T-helper 22 cell (primary cell): ENCODE measurements at places on chromosomes 1 and 21.

DNA sequence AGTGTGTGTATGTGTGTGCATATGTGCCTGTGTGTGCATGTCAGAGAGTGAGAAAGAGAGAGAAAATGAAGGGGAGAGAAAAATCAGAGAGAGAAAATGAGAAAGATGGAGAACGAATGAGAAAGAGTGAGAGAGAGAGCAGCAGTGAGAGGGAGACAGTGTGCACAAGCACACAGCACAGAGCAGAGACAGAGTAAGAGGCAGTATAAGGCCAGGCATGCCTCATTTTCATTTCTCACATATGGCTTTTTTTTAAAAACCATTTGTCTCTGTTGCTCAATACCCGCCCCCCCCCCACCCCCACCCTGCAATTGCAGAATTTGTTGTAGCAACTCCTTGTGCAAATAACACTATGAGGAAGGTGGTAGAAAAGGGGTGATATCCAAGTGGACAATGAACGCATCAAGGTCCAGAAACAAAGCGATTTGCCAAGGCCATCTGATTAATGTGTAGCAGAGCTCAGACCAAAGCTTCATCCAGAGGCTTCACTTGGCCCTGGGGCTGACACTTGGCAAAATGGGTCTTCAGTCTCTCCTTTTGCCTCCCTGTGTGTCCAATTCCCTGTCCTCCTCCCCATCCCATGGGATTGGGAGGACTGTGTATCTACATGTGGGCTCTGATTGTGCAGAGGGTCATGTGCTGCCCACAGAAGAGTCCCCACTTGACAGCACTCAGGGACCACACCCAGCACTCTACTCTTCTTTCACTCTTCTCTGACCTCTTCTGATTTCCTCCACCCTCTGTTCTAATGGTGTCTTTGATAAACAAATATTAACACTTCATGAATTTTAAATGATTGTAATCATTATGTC, 38.9 kb upstream of the HSD3B1 start:
- no peak for DNase-seq

DNA sequence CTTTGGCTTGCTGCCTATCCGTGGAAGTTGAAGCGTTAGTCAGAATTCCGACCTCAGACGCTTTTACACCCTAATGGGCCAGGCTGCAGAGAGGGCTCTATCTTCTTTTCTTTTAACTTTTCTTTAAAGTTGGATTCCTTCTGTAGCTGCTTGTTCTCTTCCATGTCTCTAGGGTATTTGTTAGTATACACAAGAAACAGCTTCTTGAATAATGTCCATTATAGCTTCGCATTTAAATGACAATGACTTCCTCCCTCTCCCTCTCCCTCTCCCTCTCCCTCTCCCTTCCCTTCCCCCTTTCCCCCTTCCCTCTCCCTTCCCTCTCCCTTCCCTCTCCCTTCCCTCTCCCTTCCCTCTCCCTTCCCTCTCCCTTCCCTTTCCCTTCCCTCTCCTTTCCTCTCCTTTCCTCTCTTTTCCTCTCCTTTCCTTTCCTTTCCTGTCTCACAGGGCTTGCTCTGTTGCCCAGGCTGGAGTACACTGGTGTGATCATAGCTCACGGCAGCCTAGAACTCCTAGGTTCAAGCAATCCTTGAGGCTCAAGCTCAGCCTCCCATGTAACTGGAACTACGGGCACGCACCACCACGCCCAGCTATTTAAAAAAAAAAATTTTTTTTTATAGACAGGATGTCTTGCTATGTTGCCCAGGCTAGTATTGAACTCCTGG, 33.0 kb downstream of the RIPPLY3 start:
- no peak for DNase-seq

GRCh38 chr21:23223882-23224281, 2225.7 kb downstream of the NCAM2 start:
- no peak for DNase-seq

DNA sequence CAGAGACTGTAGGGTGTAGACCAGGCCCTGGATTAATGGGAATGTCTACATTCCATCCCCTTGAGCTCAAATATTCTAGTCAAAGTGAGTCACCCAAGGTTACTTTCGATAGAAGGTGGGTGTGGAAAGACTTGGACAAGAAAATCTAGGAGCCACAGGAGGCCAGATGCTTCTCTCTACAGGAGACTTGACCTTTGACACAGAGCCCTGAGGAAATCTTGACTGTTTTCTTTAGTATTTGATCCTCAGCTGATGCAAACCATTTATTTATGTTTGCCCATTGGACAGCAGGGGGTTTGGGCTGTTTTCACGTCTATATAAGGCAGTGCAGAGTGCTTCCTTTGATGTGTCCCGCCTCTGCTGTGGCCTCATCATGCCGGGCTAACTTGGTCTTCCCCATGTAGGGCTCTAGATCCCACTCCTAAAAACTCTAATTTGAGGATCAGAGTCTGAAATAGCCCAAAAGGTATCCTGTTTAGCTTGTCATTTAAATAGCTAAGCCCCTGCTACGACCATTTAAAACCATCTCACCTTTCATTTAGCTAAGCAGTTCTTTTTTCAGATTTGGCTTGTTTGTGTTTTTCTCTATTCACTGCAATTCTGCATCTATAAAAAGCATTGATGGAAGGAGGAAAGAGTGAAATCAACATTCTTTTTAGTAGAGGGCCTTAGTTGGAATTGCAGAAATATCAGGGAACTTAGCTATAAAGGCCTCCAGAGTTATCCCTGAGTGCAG, 15.5 kb upstream of the MAP3K7CL start:
- DNase-seq: no peak

DNA sequence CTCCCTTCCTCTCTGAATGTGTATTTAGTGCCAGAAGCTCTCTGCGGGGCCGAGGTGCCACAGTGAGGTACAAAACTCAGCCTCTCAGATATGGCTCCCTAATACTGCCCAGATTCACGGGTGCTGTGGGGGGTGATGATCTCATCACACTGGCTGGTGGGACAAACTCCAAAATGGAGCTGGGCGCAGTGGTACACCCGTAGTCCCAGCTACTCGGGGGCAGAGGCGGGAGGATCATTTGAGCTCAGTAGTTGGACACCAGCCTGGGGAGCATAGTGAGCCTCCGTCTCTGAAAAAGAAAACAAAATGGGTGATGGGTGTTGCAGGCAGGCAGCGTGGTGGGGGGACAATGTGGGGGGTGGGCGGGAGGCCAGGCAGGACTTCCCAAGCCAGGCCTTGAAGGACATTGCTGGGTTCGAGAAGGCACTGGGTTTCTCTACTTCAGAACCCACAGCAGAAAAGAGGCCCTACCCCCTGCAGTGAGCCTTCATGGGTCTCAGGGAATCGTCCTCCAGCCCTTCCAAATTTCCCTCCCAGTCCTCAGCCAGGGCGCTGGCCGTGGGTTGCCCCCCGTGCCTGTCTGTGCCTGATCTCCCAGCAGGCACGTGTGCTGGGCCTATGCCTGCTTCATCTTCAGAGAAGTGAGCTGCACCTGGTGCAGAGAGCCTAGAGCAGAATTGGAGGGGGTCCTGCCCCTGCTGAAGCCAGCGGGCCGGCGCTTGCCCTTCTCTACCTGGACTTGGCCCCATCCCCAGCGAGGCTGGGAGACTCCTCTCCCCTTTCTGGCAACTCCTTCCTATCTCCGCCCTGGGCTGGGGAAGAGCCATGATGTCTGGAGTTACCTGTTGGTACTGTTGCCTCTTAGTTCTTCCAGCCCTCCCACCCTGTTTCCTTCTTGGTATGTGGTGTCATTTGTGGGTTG, 14.0 kb downstream of the H6PD start:
- no peak for DNase-seq

GRCh38 chr1:8384577-8384976, 66.7 kb downstream of the SLC45A1 start:
- DNase-seq: no peak

DNA sequence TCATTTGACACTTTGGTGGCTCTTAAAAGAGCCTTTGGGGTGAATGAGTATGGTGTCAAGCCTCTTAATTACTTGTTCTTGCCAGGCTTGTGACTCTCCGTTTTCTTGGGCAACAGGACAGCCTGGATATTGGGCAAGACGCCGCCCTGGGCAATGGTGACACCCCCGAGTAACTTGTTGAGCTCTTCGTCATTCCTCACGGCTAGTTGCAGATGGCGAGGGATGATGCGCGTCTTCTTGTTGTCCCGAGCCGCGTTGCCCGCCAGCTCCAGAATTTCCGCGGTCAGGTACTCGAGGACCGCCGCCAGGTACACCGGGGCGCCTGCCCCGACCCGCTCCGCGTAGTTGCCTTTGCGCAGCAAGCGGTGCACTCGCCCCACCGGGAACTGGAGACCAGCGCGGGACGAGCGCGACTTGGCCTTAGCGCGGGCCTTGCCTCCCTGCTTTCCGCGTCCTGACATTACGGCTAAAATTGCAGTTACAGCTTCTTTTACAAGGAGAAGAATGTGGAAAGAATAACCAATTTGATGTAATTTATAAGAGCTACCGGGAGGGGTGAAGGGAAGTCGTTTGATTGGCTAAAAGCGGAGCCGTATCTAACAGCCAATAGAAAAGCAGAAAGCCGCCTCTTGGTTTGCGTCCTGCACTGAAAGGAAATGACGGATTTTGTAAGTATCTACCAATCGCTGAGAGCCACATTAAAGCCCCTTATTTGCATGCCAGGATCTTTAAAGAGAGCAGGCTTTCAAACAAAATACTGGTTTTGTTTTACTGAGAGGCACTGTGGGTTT, 11.7 kb upstream of the BOLA1 start:
- peak; percentile 77 for DNase-seq

DNA sequence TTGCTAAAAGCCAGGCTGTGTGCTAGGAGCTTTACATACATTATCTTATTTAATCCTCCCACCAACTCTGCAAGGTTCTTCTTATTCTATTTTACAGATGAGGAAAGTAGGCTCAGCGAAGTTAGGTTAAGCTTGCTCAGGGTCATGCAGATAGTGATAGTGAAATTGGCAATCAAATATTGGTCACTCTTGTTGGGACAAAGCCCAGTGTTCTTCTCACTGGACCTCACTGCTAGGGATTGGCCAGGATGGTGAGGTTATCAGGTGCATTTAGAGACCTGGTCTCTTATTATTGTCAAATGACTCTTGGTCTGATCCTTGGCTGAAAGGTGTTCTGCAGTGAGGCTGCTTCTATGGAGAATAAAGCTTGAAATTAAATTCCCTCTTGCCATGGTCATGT, 145.1 kb downstream of the CNIH3 start:
- no peak for DNase-seq

DNA sequence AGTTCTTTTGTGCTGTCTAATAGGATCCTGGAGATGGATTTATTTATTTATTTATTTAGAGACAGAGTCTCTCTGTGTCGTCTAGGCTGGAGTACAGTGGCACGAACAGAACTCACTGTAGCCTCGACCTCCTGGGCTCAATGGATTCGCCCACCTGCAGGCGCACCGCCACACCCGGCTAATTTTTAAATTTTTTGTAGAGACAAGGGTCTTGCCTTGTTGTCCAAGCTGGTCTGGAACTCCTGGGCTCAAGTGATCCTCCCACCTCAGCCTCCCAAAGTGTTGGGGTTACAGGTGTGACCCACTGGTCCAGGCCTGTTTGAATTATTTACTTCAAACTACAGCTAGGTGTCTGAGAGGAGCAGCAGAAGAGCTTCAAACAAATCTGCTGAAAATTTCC, 9.6 kb upstream of the SPEN start:
- DNase-seq: no peak

DNA sequence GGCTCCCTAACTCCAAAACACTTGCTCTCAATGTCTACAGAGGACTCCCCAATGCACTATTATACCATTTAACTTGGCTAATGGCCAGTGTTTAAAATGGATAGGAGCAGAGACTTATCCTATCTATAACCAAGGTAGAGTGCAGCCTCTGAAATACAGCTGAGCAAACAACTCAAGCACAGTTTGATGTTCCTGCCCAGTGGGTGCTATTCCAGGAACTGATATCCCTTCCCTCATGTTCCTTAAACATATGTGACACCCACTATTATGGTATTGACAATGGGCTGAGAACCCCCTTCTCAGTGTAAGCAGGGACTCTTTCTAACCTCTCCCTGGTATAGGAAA, 51.7 kb downstream of the SH3GLB1 start:
- no peak for DNase-seq
